Activated naive CD8-positive, alpha-beta T cell treated with anti-CD3 and anti-CD28 coated beads, Interleukin-2, amount 50 U/mL, for 16 hours (primary cell): ENCODE measurements at places on chromosomes 7 and 10.

DNA sequence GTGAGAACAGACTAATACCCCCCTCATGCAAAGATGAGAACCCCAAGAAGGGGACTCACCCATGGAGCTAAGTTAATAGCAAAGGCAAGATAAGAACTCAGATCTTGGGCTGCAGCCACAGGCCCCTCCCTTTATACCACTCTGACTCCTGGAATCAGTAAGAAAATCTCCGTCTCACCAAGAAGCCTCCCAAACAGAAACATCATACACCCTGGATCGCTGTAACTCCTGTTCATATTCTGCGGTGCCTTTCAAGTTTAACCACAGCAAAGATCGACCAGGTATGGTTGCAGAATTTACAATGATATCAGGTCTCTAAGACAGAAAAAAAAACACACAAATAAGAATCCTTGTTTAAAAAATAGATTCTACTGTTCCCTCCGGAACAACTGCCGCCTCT lies 47.1 kb downstream of the SFMBT2 start:
- DNase-seq = no peak

DNA sequence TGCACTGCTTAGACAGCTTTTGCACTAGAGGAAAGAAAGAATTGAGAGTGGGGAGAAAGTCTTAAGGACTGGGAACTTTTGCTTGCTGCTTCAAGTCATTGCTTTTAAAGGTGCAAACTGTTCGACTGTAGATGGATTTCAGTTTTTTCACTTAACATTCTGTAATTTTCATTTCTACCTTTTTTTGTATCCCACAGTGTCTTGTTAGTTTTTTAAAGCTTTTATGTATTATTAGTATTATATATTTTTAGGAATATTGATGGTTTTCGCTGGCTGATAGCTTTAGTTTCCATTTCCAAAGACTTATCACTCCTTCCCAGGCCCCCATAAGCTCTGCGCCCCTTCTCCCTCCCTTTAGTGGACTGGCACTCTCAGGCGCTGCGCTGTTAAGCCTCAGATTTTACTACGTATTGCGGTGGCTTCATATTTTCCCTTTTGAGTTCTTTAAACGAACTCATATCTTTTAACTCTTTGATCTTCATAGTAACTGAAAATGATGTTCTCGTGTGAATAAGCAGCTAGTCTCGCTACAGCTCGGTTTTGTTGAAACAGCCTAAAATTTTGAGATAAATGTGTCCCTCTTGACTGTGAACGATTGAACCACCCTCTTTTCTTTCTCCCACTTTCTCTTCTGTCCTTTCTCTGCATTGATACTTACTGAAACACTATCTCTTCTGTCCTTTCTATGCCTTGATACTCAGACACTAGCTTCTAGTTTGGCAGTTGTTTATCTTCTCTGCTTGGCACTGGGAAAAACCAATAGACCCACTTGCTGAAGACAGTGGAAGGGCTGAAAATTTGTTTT lies 2.5 kb upstream of the ETV1 start:
- no peak for DNase-seq

- no peak for DNase-seq
Measured at GRCh38 chr7:51031791-51032515, 249.3 kb upstream of the GRB10 start.

GRCh38 chr10:93894516-93895378 lies 969 bp downstream of the SLC35G1 start:
- DNase-seq = no peak

GRCh38 chr7:133165529-133165928 lies 83.6 kb upstream of the CHCHD3 start:
- no peak for DNase-seq

DNA sequence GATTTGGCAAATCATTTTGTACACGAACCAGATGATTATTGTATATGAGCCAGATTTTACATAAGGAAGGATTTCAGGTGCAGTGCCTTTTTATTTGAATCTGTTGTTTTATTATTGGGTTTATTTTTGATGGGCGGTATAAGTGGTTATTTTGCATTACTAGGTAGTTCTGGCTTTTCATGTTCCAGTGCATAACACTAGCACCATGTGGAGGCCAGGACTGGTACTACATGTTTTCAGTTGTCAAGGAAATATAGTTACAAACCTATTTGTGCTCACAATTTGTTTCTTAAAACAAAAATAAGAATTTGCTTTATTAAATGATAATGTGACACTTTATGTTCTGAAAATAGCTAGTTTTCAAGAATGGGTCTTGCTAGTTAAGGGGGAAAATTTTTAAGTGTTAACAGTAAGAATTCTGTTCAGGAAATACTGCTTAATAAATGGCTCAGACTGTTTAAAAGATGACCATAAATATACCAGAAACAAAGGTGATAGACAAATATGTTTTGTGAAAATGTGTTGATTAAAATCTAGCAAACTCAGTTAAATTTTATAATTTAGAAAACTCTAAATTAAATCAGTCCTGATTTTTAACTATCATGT lies 7.1 kb upstream of the SEMA3E start:
- DNase-seq = no peak

GRCh38 chr7:30285536-30286284 lies 1.3 kb downstream of the ZNRF2 start:
- no peak for DNase-seq

GRCh38 chr10:91164520-91165065 lies 55.9 kb upstream of the PCGF5 start:
- DNase-seq = no peak

- DNase-seq = no peak
Measured at GRCh38 chr7:96303686-96304443, 18.0 kb downstream of the SLC25A13 start.

DNA sequence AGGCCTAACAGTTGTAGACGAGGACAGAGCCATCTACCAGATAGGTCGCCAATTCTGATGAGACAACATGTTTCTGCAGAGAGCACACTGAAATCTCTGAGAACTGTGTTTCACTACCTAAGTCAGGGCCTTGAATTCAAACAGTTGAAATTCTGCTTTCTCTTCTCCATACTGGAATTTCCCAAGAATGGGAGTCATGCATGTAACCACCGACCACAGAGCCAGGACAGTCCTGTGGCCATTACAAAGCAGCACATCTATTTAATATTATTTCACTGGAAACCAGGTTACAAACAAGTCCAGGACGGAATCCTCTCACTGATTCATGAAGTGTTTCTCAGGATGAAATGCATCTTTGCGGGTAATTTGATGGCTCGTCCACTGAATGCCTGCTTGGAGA lies 62.0 kb upstream of the ST8SIA6 start:
- no peak for DNase-seq

GRCh38 chr10:680745-681144 lies 8.7 kb downstream of the DIP2C start:
- DNase-seq = no peak

- DNase-seq = no peak
Measured at GRCh38 chr10:12194752-12195271, 879 bp downstream of the NUDT5 start.

GRCh38 chr7:47345857-47346298 lies 236.0 kb downstream of the TNS3 start:
- DNase-seq = no peak

- DNase-seq = no peak
Measured at GRCh38 chr7:84665339-84665738, 470.8 kb upstream of the SEMA3A start.

- no peak for DNase-seq
Measured at GRCh38 chr10:79038841-79039201, 29.9 kb upstream of the ZMIZ1 start.

GRCh38 chr10:87925570-87925969 lies 62.1 kb downstream of the PTEN start:
- DNase-seq = no peak

DNA sequence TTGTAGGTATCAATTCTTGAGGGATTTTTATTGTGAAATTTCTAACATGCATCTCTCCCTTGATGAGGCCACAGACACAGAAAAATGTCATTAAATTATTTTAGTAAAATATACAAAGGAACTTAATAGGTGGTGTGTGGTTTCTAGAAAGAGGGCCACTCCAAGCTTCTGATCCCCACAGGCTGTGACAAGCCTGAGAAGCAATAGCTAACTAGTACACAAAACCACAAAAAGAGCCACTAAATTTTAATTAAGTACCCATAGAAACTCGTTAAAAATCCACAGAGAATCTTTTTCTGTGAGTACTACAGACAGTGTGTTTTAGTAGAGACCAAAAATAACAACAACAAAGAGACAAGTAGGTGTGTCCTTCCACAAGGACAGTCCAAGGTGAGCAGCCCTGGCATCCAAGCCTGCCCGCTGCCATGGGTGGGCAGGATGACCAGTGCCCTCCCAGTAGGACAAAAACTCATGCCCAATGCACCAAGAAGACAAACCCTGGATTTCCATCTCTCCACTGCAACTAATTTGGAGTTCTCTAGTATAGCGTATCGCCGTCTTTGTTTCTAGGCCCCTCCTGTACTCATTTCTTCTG lies 81.0 kb downstream of the RNF216 start:
- no peak for DNase-seq

GRCh38 chr10:34761453-34761852 lies 53.6 kb downstream of the PARD3 start:
- no peak for DNase-seq

- no peak for DNase-seq
Measured at GRCh38 chr7:85289279-85289678, 102.4 kb upstream of the SEMA3D start.

DNA sequence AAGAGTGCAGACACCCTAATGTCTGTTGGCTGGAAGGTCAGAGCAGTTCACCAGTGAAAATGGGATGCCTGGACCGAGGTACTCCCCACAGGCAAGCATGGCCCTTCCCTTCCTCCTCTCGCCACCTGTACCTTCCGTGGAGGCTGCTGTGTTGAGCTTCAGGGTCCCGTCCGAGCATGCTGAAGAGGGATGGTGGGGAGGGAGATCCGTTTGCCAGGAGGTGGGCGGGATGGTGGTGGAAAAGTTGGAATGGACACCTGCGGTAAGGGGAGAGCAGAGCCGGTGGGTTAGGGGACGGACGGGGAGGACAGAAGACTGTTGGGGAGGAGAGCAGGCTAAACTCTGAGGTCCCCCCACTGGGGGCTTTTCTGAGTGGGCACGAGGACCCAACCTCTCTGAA lies 15.9 kb upstream of the ZNF777 start:
- no peak for DNase-seq

- DNase-seq = no peak
Measured at GRCh38 chr7:47217570-47218360, 364.1 kb downstream of the TNS3 start.

GRCh38 chr10:11783558-11783865 lies 39.6 kb upstream of the PROSER2 start:
- no peak for DNase-seq

- no peak for DNase-seq
Measured at GRCh38 chr10:104104418-104104817, 17.6 kb upstream of the SFR1 start.

DNA sequence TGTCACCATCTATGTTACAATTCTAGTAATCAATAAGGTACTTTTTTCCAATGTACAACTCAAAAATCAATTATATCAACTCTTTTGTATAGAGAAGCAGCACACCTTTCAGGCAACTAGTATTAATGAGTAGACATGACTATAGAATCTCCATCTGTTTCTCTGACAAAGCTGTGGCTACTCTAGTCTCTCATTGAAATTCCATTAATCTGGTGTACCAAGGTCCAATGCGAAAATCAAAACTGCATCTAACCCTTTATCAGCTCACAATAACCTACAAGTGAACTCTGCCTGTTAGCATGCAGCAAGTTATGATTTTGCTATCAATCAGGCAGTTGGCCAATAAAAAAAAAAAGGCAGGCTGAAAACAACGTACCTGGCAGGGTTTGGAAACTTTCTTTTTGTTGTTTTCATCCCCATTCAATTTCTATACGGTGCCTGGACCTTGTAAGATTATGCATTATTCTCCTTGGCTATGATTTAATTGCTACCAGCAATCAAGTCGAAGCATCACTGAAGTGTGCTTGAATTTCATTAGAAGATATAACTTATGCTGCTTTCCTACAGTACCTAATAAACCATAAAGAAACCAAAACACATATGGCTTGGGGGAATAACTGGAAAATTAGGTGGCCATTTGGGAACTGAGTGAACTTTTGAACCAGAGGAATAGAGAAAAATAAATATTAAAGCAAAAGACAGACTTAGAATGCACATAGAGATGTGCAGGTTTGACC lies 23.2 kb downstream of the SKAP2 start:
- no peak for DNase-seq

DNA sequence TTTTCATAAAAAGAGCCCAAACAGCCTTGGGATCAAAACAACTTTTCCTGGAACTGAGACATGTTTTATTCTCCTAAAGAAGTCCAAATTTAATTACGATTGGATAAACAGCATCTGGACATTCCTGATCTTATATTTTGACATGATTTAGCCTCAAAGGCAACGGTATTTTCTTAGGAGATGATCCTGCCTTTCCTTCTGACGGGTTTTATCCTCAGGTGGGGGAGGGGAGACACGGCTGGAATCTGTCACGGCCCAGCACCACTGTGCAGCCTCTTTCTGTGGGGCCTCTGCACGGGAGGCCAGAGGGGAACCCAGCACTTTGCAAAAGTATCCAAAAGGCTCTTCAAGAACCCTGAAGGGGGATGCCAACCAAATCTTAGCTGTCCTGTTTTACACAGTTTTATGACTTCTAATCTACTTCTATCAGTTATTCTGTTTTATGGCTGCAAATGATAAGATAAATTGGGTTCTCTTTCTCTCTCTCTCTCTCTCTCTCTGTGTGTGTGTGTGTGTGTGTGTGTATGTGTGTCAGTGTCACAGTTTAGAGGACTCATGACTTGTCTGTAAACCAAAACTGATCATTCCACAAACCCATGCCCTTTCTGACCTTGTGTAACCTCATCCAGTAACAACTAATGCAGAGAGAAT lies 321.1 kb upstream of the NPVF start:
- no peak for DNase-seq

GRCh38 chr7:127976738-127977120 lies 54.5 kb downstream of the LRRC4 start:
- DNase-seq = no peak

- DNase-seq = no peak
Measured at GRCh38 chr10:18455086-18455884, 196.1 kb downstream of the NSUN6 start.

DNA sequence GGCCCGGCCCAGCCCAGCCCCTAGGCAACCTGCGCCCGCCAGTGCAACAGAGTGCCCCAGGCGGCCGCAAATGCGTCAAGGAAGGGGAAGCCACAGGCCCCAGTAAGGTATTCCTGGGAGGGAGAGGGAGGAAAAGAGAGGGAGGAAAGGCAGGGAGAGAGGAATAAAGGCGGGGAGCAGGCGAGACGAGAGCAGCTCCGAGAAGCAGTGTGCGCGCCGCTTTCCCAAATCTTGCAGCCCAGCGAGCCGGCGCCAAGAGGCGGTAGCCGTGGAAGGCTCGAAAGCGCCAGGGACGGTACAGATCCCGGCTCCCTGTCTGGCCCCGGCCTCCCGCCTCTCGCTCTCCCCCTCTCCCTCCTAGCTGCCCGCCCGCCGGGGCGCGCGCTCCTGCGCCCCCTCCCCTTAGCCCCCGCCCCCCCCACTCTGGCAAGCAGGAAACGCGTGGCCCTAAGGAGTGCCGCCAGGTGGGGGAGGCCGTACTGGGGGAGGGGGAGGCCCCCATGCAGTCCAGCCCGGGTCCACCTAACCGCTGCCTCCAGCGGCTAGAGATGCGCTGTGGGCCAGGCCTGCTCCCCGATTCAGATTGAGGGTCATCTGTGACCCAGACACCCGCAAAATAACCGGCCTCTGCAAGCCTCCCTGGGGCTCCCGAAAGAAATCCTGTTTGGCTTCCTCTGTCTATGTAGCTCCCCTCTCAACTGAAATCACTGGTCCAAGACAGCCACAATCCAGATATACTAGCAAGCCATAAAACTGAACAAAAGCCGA lies 4.3 kb downstream of the HOXA10 start:
- DNase-seq = no peak

- DNase-seq = no peak
Measured at GRCh38 chr10:58086144-58086762, 181.4 kb downstream of the IPMK start.
